ENCODE measurements at places on chromosomes 12 and 14.

DNA sequence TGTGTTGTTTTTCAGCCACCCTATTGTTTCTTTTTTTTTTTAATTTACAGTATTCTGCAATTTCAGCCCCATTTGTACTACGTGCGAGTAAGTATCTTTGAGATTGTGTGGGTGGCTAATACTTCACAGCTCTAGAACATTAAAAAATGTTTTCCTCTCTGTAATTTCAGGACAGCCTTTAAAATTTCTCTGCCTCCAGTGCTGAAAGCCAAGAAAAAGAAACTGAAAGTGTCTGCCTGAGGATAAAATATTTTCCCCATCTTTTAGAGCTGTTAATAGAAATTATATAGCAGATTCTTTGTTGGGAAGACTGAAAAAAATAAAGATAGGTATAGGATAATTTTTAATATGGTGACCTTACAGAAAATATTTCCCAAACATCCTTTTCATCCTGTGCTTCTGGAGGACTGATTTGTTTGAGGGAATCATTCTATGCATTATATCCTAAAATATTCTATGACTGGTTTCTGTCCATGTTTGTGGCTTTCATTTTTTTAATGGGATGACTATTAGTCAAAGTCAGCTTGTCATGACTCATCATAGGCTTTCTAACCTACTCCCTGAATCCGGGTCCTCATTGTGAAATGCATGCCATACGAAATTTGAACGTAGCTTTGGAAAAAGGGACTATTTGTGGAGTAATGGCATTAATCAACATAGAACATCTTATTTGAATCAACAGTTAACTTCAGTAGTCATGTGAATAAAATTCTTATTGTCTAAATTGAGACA, 10.8 kb upstream of the TCTN2 start:
- no peak for DNase-seq

DNA sequence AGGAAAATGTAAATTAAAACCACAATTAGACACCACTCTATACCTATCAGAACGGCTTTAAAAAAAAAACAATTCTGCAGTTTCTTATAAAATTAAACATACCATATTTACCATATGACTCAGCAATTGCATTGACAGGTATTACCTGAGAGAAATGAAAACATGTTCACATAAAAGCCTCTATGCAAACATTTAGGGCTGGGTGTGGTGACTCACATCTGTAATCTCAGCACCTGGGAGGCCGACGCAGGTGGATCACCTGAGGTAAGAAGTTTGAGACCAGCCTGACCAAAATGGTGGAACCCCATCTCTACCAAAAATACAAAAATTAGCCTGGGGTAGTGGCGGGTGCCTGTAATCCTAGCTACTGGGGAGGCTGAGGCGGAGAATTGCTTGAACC, 41.1 kb downstream of the SPTB start:
- no peak for DNase-seq

DNA sequence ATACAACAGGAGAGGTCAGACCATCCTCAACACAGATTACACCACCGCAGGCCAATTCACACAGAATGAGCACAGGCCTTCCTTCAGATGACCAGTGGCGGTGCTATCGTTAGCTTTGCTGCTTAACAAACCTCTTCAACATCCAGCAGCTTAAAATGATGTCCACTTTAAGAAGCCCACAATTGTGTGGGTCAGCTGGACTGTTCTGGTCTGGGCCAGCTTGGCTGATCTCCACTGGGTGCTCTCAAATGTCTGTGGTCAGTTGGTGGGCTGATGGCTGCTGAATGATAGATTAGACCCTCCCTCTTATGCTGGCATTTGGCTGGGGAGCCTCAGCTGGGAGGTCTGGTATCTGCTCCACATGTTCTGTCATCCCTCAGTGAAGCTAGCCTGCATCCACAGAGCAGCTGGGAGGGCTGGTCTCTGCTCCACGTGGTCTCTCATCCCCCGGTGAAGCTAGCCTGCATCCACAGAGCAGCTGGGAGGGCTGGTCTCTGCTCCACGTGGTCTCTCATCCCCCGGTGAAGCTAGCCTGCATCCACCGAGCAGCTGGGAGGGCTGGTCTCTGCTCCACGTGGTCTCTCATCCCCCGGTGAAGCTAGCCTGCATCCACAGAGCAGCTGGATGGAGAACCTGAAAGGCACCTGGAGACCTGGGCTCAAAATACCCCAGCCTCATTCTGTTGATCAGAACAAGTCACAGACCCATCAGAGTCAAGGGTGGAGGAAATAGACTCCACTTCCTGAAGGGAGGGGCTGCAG, 203.6 kb upstream of the DIO3 start:
- DNase-seq: no peak

- peak; percentile 41 for DNase-seq
Observed at GRCh38 chr14:71321574-71322315, 414.5 kb downstream of the PCNX1 start.

- DNase-seq: no peak
Observed at GRCh38 chr14:31942166-31942841, 134.8 kb upstream of the ARHGAP5 start.

All from COR-L47 (cell line).